Thoracic aorta endothelial cell (primary cell): ENCODE measurements at places on chromosomes 3 and 15. TPM values are rescaled to one million over a fixed set of nuclear protein-coding genes. Genes with fewer than 3 reads are reported as not detected.

Gene ACTL6A
- 79.9 and 92.3 TPM in 2 replicates for total RNA-seq

Gene SI
- total RNA-seq: not detected in 2 replicates

Gene PARP16
- 3.1 and 4.2 TPM in 2 replicates for total RNA-seq

Gene WDR93
- 0.13 TPM in 1 of 2 replicates, not detected in the other for total RNA-seq

Gene SERPINI2
- not detected in 2 replicates for total RNA-seq

Gene SPATA12
- total RNA-seq: 0.07 and 0.13 TPM in 2 replicates
